ENCODE measurements at places on chromosomes 13 and 19.
A peak's percentile ranks its signal among the peaks of the same experiment; 100 is the strongest.

- no peak for DNase-seq
Measured at GRCh38 chr19:51710163-51710562, 13.6 kb downstream of the HAS1 start.

DNA sequence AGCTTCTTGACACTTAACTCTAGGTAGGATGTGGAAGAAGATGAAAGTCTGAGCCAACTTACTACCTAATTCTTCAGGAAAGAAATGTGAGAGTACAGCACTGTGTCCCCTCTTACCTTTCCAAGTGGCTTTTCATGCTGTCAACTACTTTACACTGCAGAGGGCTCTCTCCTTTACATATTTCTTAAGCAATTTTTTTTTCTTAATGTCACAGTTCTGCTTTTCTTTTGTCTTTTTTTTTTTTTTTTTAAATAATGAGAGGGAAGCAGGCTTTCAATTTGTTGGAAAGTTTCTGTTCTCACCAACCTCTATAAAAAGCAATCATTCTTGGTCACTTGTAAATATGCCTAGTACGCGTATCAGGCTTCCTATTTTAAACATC, 212.7 kb upstream of the MIR17HG start:
- DNase-seq, result no peak

- no peak for DNase-seq
Measured at GRCh38 chr13:109669234-109669612, 117.2 kb downstream of the IRS2 start.

DNA sequence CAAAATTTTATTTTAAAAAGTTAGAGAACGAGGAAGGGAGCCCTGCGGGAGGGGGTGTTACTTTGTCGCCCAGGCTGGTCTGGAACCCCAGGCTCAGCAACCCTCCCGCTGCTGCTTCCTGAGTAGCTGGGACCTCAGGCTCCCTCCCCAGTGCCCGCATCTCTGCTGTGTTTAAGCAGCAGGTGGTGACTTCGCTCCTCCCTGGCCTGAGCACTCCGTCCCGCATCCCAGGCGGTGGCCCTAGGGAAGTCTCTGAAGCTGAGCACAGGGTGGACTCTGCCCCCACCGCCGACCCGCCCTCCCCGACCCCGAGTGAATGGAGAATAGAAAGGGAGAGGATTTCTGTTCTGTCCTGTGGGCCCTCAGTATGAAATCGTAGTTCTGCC, 30.5 kb downstream of the ZNF701 start:
- DNase-seq, result no peak

- no peak for DNase-seq
Measured at GRCh38 chr19:14375055-14375581, 6.1 kb upstream of the ADGRE5 start.

- peak; percentile 64 for DNase-seq
Measured at GRCh38 chr13:44068737-44069136, 189.0 kb downstream of the LACC1 start.

DNA sequence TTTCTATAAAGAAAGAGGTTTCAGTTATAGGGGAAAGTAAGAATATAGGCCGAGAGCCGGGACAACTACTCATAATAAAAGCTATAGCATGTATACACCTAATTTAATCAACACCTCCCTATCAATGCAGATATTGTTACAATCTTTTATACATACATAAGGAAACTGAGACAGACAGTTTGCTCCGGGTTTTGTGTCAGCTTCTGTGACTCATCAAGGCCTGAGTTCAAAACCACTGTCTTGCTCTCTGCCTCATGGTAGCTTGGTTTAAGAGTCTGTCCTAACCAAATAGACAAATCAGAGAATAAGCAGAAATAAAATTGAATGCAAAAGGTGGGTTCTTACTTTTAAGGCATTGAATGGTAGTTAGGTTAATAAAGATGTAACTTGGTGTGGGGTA, 222.9 kb downstream of the GGACT start:
- no peak for DNase-seq

- peak; percentile 76 for DNase-seq
Measured at GRCh38 chr19:4576016-4576933, 16.8 kb upstream of the SEMA6B start.

- DNase-seq, result no peak
Measured at GRCh38 chr13:111976474-111977178, 90.3 kb upstream of the SOX1 start.

DNA sequence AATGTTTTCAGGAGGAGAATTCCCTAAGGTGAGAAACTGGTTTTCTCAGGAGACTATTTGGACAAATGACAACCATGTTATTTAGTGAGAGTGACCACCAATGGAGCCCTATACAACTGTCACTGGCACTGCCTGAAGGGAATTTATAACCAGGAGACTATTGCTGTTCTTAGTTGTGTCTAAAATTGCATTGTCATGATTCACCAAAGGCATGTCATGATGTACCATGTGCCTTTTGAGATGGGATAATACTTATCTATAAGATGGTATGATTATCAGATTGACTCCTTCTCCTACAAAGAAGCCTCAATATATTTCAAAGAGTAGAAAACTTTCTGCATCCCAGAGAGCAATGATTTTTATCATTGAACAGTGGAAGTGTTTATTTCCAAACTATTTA, 739.4 kb upstream of the GPC6 start:
- no peak for DNase-seq

GRCh38 chr13:113540523-113540922, 44.0 kb upstream of the TFDP1 start:
- no peak for DNase-seq

- DNase-seq, result no peak
Measured at GRCh38 chr13:44292545-44292944, 81.1 kb upstream of the SERP2 start.

- no peak for DNase-seq
Measured at GRCh38 chr13:93001866-93002461, 224.6 kb upstream of the GPC6 start.
